Breast epithelium (tissue), 4 donors: ENCODE measurements at places on chromosomes 12 and 14.

- no peak for DNase-seq
Measured at GRCh38 chr12:130879781-130880389, 8.0 kb downstream of the RAN start.

- no peak for DNase-seq
Measured at GRCh38 chr12:119730381-119730780, 62.4 kb downstream of the PRKAB1 start.

DNA sequence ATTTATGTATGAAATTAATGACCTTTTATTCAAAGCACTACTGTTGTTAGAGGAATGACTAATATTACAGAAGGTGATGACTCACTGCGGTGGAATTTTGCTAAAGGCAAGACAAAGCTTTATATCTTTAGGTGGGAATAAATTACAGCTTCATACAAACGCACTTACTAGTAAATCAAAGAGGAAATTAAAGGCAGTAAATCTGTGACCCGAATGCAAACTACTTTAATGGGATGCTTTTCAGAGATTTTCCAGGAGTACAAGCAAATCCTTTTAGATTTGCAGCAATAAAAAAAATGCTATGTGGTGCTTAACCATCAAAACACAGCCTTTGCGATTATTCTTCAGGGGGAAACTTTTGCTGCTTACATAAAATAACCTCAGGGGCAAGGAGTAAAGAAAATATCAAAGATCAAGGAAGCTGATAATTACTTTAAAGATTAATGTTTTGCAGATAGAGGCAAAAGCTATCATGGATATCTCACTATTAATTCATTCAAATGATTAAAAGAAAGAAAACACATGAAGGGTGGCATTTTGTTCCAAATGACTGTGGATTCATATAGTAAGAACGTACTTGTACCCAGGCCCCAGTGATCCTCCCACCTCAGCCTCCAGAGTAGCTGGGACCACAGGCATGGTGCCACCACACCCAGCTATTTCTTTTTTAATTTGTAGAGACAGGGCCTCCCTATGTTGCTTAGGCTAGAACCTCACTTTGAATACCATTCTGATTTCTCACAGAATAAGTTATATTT lies 98.9 kb downstream of the DENND5B start:
- DNase-seq, result peak; percentile 39

DNA sequence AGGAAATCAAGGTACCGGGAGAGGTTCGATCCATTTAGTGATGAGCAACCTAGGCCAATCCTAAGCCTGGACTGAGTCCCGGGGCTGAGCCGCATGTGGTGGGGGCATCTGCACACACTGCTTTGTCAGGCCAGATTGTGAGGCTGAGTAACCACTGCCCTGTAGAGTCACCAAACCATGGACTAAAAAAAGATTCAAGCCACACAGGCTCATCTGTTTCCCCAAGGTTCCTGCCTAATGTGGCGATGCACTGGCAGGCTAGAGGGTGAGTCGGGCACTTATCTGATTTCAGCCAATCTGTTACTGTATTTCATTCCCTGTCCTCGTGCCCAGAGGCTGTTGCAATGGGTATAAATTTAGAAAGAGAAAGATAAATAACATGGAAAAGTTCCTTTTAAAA lies 140.8 kb downstream of the TTC7B start:
- DNase-seq, result no peak

GRCh38 chr12:75685617-75686225 lies 174.3 kb upstream of the KRR1 start:
- DNase-seq, result no peak

- no peak for DNase-seq
Measured at GRCh38 chr12:40587421-40587820, 104.8 kb upstream of the CNTN1 start.

DNA sequence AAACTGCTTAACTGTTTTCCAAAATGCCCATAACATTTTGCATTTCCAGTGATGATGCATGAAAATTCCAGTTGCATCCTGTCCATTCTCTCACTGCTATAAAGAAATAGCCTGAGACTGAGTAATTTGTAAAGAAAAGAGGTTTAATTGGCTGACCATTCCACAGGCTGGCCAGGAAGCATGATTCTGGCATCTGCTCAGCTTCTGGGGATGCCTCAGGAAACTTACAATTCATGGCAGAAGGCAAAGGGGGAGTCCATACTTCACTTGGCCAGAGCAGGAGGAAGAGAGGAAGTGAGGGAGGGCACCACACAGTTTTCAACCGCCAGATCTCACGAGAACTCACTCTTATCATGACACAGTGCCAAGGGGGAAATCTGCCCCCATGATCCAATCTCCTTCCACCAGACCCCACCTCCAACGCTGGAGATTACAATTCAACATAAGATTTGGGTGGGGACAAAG lies 18.2 kb upstream of the CLEC2D start:
- no peak for DNase-seq

DNA sequence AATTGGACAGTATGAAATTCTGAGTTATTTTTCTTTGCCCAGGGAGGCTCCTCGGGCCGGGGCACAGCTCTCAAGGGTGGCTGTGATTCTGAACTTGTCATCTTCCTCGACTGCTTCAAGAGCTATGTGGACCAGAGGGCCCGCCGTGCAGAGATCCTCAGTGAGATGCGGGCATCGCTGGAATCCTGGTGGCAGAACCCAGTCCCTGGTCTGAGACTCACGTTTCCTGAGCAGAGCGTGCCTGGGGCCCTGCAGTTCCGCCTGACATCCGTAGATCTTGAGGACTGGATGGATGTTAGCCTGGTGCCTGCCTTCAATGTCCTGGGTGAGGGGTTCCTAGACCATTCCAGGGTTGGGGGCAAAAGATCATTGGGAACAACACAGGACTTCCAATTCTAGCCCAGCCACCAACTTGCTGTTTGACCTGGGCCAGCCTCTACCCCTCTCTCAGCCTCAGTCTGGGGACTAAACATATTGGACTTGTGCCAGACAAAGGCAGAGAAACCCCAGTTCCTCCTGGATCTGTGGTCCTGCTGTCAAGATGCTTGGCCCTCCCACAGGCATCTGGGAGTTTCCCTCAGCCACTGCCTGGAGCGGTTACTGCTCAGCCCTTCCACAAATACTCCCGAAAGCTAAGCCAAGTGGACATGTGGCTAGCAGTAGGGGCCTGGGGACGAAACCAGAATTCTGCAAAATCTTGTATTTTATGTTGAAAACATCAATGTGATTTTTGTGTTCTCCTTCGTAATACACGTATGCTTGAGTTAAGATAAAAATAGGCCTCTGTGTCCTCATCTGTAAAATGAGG lies 3.5 kb downstream of the OAS3 start:
- no peak for DNase-seq

- no peak for DNase-seq
Measured at GRCh38 chr12:70826156-70826555, 94.4 kb downstream of the PTPRR start.

DNA sequence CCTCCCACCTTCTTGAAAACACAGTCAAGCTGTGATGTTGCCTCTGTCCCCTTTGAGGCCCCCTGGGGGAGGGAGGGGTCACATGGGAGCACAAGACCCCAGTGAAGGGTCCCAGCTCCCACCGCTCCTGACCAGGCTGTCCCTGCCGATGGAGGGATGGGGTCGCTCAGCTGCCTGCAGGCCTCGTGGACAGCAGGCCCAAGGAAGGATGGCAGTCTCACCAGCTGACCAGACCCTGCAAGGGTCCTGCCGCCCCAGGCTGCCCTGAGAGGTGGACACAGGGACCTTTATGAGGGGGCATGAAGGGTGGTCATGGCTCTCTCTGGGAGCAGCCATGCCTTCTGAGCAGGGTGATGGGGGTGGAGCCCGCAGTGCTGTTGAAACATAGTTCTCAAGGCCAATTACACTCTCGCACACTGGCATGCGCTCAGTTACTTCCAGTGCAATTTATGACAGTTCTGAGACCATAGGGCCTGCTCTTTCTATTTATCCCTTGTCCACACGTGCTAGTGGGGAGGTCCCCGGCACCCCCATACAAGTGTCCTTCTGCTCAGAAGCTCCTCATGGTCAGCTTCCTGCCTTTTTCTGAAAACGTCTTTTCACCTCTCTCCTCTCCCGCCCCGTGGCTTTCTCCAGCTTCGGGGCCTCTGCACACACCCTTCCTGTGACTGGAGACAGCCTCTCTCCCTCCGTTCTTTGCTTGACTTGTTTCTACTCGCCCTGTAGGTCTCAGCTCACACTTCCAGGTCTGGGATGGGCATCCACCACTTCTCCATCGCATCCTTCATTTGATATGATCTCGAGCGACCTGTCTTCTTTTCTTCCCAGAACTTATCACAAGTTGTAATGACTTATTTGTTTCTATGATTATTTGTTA lies 313.1 kb downstream of the ADGRD1 start:
- DNase-seq, result no peak

- no peak for DNase-seq
Measured at GRCh38 chr12:68673788-68674187, 13.0 kb upstream of the NUP107 start.

DNA sequence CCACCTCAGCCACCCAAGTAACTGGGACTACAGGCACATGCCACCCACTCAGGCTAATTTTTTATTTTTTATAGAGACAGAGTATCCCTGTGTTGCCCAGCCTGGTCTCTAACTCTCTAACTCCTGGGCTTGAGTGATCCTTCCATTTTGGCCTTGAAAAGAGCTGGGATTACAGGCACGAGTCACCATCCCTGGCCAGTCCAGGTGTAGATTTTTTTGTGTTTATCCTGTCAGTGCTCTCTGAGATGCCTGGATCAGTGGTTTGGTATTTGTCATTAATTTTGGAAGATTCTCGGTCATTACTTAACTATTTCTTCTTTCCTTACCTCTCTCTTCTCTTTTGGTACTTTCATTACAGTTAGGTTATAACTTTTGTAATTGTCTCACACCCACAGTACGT lies 5.3 kb upstream of the HIF1A start:
- DNase-seq, result no peak

- no peak for DNase-seq
Measured at GRCh38 chr14:35133542-35134328, 11.4 kb downstream of the PRORP start.

DNA sequence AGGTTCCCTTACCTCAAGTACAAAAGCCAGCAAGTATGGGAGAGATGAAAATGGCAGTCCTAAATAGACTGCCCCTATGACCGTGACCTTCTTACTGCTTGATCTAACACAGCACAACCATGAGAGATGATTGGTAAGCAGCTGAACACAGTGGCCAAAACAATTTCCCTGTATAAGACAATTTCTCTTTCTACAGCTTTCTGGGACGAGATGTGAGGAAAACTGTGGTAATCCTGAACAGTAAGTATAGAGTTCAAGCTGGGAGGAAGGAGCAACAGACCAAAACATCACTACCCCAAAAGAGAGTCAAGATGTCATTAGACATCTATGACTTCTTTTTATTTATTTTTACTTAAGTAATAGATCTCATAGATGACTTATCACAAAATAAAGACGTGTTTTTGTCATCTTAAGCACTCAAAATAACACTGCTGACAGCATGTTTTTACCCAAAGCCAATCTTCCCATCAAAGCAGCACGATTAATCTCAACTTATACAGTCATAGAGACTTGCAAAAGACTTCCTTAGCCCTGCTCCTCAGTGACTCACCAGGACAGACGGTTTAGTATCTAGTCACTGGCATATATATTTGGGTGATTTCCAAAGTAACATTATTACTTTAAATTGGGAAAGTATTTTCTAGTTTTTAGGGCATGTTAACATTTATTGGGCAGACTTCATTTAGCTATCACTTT lies 3.7 kb downstream of the TMEM52B start:
- no peak for DNase-seq

DNA sequence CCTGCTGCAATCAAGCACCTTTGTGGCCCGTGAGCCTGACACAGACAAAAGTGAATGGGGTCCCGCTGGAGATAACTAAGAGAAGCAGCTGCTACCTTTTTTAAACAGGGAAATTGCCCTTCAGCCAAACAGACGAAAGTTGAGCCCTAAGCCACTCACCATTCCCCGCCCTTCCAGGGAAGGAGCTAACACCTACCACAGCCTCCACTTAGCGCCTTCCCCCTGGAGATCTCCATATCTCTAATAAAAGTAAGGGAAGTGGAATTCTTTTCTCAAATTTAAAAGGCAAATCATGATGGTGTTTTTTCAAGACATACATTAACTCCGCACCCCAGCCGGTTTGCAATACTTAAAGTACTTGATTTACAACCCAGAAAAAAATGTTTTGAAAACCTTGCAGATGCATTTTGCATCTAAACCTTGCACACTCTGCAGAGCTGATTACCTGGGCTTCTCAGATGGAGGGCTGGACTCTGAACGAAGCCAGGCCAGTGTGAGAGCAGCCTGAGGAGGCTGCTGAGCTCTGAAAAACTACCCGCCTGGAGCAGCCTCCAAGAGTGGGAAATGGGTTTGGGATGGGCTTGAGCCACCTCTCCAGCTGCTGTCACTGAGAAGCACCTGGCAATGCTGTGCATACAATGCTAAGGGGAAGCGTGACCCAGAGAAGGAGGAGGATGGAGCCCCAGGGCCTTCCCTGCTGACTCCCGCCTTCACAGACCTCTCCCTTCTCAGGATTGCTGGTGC lies 10.0 kb downstream of the NUAK1 start:
- no peak for DNase-seq

DNA sequence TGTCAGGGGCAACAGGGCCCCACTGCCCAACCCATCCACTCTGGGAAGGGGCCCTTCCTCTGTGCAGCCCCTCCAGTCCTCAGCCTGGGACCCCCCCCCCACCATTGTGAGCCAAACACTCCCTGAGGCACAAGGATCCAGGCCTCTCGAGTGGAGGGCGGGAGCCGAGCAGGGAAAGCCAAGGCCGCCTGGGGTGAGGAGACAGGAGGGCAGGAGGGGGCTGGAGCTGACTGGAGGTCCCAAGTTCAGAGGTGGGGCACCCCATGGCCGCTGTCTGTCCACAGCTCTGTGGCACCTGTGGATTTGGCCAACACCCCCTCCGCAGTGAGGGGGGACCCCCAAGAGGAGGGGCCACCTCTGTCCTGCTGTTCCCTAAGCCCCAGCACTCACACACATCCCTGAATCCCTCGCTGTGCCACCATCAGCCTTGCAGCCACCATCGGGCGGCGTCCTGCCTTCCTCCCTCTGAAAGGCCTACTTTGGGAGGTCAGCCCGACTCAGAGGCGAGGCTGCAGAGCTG lies 25.4 kb upstream of the C14orf180 start:
- DNase-seq, result no peak
